ENCODE measurements at places on chromosomes 4 and X.

- no peak for DNase-seq
Measured at GRCh38 chr4:2042204-2042946, 16.8 kb upstream of the NAT8L start.

GRCh38 chr4:84237008-84237407 is 262.1 kb downstream of the NKX6-1 start:
- no peak for DNase-seq

DNA sequence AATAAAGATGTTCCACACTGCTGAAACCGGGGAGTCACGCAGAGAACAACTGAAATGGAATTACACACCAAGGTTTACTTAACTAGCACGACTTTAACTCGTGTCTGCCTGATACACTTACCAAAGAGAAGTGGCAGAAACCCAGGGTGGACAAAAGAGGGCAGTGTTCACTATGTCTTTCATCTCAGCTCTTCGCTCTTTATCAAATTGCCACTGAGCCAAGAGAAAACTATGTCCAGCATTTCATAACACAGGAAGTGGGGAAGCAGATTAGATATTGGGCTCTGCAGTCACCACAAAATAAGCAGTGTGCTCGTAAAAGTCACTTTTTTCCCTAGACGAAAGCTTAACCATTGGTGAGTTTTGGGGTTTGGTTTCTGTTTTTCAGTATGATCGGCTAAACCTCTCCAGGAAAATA is 155.7 kb downstream of the CHIC2 start:
- no peak for DNase-seq

DNA sequence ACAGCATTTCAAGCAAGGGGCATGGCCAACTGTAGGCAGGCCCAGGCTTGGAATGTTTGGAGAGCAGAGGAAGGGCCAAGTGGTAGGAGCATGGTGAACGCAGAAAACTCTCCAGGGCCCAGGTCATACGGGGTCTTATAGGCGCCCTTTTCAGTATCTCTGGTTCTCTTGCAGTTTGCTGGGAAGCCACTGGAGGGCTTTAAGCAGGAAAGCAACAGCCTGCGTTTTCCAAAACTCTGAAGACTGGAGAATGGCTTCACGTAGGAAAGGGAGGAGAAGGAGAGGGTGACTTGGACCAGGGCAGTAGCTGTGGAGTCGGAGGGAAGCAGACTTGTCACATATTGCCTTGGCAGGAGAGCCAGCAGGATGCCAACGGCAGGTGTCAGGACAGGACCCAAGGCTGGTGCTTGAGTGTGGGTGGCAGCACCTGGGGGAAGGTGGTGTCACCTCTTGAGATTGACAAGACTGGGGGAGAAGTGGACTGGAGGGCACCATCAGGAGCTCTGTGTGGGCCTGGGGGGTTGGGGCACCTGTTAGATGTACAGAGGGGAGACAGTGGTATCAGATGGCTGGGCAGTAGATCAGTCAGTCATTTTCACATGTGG is 21.9 kb downstream of the TKTL1 start:
- no peak for DNase-seq

DNA sequence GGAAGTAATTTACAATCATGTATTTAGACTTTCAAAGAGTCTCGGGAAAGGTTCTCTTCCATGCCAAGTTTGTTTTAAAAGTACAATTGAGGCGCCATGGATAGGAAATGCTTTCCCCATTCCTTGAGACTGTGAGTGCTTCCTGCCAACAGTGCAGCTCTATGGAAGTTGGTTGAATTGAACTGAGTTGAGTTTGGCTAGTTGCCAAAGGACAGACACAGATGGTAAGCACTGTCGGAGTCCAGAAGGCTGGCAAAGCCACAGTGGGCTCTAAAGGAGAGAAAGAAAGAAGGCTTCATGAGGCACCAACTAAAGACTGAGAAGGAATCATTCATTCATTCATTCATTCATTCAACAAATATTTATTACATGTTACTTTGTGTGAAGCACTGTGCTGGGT is 4.3 kb upstream of the KCNE5 start:
- no peak for DNase-seq

DNA sequence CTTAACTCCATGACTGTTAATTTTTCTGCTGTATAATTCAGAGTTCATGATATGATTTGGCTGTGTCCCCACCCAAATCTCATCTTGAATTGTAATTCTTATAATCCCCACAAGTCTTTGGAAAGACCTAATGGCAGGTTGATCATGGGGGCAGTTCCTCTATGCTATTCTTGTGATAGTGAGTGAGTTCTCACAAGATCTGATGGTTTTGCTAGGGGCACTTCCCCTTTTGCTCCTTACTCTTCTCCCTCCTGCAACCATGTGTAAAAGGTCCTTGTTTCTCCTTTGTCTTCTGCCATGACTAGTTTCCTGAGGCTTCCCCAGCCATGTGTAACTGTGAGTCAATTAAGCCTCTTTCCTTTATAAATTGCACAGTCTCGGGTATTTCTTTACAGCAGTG is 1751.9 kb downstream of the ARAP2 start:
- DNase-seq, result no peak

DNA sequence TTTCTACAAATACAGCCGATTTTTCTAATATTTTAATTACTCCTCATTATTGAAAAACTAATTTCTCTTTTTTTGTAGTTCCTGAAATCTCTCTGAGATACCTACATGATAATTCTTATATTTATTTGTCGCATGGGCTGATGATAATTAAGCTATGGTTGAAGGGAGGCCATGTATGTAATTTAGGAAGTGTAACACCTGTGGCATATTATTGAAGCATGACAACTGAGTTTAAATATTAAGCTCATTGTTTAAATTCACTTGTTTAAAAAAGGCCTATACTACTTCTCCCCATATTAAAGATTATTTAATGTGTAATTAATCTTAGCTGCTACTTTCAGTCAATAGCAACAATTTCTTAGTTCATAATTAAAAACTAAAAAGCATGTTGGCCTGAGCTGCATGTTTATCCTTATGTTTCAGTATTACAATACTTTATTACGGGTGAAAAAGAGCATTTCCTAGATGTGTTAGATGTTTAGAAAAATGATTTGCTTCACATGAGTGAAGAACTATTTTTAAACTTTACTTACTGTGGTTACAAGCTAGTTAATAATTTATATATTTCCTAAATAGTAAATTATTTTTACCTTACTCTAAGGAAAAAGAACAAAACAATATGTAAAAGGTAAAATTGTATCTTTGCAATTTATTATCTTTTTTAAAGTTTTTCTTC is 122.4 kb downstream of the RAP1GDS1 start:
- no peak for DNase-seq

DNA sequence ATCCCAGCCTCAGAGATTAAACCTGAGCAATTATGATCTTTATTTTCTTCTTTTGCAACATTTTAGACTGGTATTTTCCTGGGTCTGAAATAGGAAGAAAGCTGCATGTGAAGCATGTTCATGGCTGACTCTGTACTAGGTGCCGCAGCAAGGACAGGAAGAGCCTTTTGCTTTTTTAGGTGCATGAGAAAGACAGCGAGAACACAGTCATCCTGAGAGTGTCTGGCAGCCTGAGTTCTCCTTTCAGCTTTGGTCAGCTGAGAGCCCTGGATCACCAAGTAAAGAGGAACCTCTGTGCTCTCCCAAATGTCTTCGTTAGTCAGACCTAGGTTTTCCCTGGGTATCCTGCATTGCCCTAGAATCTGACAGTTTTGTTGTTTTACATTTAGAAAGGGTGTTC is 29.8 kb downstream of the FAM149A start:
- no peak for DNase-seq

DNA sequence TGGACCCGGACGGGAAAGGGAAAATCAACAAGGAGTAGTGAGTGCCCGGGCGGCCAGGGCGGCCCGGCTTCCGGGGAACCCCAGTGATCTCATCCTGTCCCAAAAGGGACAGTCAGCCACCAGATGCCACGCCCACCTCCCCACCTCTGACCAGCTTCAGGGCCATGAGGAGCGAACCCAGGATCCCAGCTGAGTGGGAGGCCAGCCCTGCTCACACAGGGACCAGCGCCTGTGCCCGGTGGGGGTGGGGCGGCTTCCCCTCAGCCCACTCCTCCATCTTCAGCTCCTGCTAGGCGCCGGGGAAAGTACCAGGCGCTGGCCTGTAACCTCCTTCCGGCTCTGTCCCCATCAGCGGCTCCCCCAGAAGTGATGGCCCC is 6.2 kb downstream of the MYL5 start:
- DNase-seq, result no peak

GRCh38 chr4:119667802-119668201 is 39.2 kb upstream of the PDE5A start:
- DNase-seq, result no peak

DNA sequence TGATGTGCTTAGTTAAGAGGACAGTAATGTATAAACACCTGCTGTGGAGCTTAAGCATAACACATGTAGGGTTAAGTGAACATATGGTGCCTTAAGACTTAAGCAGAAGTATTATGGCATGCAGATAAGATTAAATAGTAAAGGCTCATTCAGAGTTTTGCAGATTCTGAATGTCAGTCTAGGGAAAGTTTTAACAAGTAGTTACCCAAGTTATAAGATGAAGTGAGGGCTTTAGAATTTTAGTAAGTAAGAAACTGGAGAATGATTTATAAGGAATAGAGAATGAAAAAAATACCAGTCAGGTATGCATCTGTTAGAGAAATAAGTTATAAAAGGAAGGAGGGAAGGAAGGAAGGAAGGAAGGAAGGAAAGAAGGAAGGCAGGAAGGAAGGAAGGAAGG is 902.1 kb downstream of the TRAM1L1 start:
- no peak for DNase-seq

GRCh38 chr4:22345678-22346077 is 170.2 kb downstream of the ADGRA3 start:
- no peak for DNase-seq

GRCh38 chr4:170025523-170026252 is 507 bp downstream of the MFAP3L start:
- no peak for DNase-seq

GRCh38 chr4:11487868-11488544 is 59.3 kb upstream of the HS3ST1 start:
- DNase-seq, result no peak

- DNase-seq, result no peak
Measured at GRCh38 chrX:110226931-110227330, 91.0 kb downstream of the AMMECR1 start.

DNA sequence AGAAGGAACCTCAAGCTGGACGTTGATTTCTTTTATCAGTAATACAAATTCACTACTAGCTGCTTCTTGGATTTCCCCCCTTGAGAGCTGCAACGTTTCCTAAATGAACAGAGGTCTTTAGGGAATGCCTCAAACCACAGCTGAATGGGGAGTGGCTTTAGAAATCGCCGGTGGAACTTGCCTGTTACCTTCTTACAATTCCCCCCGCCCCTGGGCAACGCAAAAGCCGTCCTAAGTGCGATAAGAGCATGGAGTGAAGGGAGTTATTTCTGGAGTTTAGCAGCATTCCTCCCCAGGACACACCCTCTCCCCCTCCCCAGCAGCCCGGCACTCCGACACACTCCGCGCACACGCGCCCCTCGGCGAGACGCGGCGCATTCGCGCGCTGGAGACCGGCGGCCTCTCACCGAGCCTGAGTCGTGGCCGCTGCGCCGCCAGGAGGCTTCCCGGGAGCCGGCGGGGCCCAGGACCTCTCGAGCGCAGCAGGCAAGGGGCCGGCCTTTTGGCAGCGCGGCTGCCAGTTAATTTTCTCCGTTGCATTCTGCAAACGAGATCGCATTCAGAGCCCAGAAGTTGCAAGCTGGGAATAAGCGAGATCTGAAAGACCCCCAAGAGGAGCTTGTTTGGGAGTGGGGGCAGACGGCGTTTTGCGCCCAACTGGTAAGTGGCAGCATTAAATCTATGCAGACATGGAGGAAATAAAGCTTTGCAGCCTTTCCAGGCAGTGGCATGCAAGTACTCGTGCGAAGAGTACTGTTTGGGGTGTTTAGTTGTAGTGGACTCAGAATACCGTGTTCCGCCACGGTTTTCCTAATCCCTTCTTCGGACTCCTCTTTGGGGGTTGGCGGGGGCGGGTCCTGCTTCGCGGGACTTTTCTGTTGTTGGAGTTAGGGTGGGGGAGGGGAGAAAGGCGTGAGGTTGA is 134.7 kb downstream of the PALLD start:
- no peak for DNase-seq

GRCh38 chrX:133722756-133723155 is 262.6 kb downstream of the GPC3 start:
- DNase-seq, result no peak

DNA sequence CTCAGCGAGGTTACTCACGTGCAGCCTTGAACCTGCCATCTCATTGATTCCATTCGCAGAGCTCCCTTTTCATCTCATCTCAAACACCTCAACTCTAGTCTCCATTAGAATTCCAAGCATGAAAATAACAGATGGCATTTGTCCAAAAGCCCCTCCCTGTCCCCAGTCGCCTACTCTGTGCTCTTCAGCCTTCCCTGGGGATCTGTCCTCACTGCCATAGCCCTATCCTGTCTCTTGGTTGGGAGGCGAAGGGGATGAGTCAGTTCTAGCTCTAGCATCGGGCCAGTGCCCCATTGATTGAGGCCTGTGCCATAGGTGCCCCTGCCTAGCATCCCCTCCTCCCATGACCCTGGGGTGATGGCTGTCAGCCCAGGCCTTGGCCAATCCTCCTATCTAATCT is 134.0 kb upstream of the PJA1 start:
- no peak for DNase-seq

DNA sequence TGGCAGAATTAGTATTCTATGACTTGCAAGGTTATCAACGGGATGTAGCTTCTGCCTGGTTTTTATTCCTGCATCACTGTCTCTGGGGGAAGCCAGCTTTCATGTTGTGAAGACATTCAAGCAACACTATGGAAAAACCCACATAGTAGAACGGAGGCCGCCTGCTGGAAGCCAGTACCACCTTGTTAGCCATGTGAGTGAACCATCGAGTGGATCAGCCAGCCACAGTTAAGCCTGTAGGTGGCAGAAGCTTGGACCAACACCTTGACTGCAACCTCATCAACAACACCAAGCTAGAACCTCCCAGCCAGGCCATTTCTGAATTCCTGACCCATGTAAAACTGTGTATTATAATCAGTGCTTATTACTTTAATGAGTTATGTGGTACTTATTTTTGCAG is 538.2 kb downstream of the KCNIP4 start:
- no peak for DNase-seq

DNA sequence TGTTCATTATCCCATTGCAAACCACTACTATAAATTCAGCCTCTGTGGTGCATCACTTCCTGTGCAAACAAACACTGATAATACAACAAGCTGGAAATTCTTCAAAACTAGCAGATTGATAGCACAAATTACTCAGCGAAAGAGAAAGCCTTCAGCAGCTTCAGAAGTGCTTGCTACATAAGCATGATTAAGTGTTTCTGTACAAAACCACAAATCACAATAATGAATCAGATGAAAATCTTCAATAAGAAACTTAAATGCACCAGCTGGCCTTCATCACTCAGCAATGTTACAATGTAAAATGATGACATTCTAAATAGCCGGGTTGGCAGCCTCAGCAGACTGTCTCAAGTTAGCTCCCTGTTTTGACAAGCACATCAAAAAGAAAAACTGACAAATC is 262.2 kb downstream of the SPOCK3 start:
- DNase-seq, result no peak

- no peak for DNase-seq
Measured at GRCh38 chrX:130857207-130857606, 45.8 kb downstream of the ENOX2 start.

DNA sequence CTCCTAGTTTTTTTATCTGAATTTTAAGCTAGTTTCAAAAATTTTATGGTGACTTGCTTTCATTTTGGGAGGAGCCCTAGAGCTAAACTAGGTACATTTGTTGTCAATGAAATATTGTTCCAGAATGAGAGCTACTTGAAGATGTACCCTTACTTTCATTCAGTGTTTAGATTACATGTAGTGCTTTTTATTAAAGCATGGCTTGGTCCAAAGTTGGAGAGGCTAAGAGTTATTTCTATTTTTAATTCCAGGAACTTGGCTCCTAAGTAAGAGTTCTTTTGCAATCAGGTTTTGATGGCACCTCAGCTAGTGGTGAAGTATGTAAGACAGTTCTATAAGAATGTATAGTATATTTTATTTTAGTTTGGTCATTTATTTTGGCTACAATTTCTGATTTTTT is 165.5 kb downstream of the PRR32 start:
- DNase-seq, result no peak
